ENCODE measurements at places on chromosomes 1 and 21.

- no peak for DNase-seq
Observed at GRCh38 chr21:16788584-16788983, 724.3 kb upstream of the CXADR start.

DNA sequence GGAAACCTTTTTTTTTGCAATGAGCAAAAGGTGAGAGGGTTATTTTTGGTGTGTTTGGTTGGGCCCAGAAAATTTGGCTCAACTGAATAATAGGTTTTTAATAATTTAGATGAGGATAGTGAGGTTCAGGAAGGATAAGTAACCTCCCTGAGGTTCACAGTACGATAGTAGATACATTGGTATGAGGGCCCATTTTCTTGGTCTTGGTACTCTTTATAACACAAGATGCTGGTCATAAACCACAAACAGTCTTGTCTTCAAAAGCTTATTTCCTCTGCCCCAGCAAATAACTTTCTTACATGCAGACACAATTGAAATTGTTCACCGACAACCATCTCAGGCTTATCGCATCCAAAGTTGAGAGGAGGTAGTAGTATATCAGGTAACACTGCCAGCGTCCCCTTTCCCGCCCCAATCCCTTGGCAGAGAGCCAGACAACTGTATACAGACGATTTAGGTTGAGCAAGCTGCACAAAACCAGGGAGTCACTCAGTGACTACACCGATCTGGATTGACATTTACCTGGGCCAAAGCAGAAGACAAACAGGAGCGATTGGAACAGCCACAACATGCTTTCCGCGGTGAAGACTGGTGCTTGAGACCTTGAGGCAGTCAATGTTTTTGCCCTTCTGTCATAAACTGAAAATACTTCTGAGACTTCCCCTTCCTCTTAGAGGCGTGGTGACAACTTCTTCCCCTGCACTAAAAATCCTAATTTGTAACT is at the start of gene SLAMF6:
SLAMF6 (minus strand) TSS at position 634 of the 724 bp plus-strand sequence; CDS start at position 571, 63 bp downstream.
- peak; percentile 71 for DNase-seq

DNA sequence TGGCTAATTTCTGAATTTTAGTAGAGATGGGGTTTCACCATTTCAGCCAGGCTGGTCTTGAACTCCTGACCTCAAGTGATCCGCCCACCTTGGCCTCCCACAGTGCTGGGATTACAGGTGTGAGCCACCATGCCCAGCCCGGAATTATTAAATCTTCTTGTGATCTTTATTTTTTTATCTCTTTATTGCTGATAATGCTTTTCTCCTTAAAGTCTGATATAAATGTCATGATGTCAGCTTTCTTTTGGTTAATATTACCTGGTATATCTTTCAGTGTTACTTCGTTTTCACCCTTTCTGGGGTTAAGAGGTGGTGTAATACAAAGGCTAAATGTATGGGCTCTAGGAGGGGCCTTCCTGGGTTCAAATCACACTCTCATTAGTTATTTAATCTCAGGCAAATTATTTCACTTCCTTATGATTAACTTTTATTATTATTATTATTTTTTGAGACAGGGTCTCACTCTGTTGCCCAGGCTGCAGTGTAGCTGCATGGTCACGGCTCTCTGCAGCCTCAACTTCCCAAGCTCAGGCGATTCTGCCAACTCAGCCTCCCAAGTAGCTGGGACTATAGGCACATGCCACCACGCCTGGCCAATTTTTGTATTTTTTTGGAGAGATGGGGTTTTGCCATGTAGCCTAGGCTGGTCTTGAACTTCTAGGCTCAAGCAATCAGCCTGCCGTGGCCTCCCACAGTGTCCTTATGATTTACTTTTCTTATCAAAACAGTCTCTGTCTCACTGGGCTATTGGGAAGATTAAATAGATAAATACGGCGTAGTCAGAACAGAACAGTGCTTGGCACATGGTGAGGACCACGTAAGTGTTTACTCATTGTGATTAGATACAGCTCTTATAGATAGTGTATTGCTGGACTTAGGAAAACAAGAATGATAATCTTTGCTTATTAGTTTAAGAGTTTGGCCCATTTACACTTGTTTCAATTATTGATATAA is 216.5 kb downstream of the URB2 start:
- DNase-seq, result no peak

DNA sequence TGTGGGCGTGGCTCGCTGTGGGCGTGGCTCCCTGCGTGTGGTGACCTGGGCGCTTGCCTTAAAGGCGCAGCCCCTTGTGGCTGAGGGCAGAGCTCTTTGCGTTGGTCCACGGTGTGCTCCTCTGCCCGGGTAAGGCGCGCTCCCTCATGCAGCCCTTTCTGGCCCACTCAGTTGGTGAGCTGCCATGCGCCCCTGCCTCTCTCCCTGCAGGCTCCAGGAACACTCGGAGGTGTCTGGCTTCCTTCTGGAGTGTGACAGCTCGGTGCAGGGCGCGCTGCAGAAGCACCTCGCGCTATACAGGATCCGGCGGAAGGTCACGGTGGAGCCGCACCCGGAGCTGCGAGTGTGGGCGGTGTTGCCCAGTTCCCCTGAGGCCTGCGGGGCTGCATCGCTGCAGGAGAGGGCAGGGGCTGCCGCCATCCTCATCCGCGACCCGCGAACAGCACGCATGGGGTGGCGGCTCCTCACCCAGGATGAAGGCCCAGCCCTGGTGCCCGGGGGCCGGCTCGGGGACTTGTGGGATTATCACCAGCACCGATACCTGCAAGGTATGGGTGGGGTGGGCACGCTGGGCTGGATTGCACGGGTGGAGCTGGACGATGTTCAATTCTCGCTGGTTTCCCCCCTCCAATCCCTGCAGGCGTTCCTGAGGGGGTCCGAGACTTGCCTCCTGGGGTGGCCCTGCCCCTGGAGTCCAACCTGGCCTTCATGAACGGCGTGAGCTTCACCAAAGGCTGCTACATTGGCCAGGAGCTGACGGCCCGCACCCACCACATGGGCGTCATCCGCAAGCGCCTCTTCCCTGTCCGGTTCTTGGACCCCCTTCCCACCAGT is 9.1 kb downstream of the IBA57 start:
- peak; percentile 25 for DNase-seq

DNA sequence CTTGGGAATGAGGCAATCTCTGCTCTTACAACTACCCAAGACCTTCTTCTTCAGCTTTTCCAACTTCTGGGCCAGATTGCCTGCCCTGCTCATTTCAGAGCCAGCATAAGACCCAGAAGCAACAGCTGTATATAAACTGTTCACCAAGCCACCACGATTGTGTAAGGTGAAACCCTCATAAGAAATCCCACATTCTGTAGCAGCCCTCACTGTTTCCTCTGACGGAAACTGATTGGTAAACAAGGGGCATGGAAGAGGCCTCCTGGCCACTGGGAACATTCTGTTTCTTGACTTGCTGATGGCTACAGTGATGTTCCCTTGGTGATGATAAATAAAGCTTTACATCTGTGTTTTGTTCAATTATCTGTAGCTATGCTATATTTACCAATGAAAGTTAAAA is 39.7 kb upstream of the EXO1 start:
- DNase-seq, result no peak

DNA sequence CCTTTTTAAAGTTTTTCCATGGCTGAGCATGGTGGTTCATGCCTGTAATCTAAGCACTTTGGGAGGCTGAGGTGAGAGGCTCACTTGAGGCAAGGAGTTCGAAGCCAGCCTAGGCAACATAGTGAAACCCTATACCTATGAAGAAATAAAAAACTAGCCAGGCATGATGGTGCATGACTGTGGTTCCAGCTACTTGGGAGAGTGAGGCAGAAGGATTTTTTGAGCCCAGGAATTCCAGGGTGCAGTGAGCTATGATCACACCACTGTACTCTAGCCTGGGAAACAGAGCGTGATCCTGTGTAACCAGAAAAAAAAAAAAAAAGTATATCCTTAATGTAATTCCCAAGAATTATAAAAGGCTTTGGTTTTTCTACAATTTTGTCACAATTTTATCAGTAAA is 17.4 kb downstream of the DEPDC1 start:
- no peak for DNase-seq

DNA sequence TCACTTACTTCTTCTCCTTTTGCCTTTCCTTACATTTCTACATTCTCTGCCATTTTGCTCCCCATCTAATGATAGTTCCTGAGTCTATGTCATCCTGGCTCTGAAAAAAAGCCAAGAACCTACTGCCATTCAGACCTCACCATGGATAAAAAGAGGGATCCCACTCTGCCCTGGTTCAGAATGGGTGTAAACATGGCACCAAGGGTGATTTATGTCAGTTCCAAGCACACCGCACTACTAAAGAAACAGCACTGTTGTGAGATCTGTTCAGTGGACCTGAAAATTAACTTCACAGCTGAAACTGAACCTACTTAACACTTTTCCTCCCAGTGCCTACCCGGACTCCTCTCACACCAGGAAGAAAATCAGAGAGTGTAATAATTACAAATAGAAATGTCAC is 72.3 kb upstream of the NTPCR start:
- DNase-seq, result no peak

GRCh38 chr1:14304381-14304865 is 294.1 kb upstream of the KAZN start:
- no peak for DNase-seq

- DNase-seq, result no peak
Observed at GRCh38 chr1:30777904-30778153, 20.3 kb upstream of the LAPTM5 start.

- DNase-seq, result no peak
Observed at GRCh38 chr1:94321662-94322061, 84.3 kb upstream of the ARHGAP29 start.

DNA sequence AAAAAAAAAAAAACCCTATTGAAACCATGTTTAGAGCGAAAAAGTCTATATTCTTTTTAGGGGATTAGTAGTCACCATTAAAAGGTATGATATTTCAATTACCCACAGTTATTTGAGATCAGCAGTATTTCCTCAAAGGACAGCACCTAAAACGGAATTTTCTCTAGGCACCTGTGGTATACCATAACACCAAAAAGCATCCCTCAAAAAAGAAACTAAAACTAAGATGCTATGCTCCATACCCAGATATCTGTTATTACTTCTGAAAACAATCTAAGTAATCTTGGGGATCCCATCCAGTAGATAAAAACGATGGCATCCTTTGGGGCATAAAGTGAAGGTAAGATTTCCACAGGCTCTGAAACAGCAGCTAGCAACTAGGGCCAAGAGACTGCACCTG is 89.0 kb downstream of the RERE start:
- no peak for DNase-seq

DNA sequence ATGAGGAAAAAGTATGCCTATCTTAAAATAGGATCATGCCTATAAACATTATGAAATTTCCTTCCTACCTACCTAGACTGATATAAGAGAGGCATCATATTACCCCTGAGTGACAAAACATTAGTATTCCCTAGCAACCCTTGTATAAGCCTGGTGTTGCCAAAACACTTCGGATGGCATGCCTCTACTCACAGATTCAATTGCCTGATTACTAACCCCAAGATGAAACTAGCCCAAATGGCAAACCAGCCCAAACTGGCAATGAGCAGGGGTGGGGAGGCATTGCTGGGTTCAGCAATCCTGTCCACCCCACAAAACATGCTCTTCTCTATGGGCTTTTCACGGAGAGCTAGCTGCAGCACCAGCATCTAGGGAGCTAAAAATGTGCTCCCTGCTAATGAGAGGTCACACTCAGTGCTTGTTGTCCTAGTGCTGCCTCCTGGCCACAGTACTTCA is 13.9 kb downstream of the PALMD start:
- no peak for DNase-seq

GRCh38 chr1:99233446-99233845 is 30.8 kb upstream of the PLPPR4 start:
- no peak for DNase-seq

GRCh38 chr1:193141804-193142203 is 20.0 kb downstream of the CDC73 start:
- DNase-seq, result peak; percentile 33

DNA sequence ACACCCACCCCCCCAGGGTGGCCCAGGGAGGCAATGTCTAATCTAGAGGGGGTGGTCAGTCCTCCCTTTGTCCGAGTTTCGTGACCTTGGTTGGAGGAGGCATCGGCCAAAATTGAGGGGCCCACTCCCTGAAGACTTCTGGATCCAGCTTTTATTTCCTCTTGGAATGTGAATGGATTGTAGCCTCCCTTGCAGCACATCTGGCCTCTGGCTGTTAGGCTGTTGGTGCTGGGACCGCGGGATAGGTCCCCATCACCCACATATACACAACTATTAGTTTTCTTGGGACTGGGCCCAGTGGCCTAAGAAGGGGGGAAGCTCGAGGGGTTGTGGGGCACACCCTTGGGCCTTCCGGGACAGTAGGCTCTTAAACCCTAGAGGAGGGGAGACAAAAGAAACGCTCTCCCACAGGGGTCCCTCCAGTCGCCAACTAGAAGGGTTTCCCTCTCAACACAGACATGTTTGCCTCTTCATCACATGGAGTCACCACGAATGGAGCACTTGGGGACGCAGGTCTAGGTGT is 2.5 kb downstream of the LHX4 start:
- DNase-seq, result no peak

- peak; percentile 55 for DNase-seq
Observed at GRCh38 chr1:235954306-235955283, 87.9 kb upstream of the LYST start.

DNA sequence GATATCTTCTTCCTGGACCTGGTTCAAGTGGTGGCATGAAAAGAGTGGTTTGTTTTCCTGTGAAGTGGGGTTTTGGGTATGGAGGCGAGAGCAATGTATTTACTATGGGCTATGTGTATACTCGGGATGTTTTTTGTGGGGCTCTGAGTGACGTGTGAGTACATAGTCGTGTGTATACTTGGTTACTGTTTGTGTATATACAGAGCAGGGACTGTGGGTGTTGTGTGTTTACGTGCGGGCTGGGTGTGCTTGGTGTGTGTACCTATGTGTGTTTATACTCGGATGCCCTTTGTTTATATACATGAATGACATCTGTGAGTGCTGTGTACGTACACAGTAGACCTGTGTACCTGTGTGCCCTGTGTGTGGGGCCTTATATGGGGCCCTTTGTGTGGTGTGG is 50.0 kb downstream of the YARS1 start:
- DNase-seq, result no peak

DNA sequence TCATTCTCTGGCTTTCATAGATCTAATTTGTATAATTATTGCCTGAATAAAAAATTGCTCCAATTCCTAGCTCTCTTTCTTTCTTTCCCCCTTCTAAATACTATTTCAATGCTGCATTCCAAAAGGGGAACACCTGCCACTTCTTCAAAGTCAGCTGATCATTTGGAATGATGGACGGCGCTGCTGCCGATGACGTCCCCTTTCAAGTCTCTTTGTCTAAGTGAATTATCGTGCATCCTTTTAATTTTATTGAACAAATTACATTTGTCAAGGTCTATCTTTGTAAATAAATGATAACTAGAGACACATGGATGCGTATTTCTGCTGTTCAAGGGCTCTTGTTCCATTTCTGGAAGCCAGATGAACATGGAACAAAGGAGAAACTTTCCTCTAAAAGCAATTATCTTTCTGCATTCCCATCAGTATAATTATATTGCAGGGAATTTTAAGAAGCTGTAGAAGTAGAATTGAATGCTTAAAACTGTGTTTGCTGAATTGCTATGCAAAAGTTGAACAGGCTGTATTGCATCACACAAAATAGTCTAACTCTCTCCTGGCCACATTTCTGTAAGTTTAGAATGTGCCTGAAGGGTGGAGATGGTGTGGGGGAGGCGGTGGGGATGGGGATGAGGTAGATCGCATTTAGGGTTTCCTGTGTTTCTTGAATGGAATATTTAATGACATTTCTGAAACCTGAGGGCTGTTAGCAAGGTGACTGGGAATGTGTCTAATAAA is 191.9 kb upstream of the LMO4 start:
- no peak for DNase-seq
